Inflammatory macrophage (primary cell): ENCODE measurements at places on chromosomes 1 and 21.

GRCh38 chr21:29174607-29175013 lies 44.2 kb downstream of the MAP3K7CL start:
- DNase-seq = no peak

DNA sequence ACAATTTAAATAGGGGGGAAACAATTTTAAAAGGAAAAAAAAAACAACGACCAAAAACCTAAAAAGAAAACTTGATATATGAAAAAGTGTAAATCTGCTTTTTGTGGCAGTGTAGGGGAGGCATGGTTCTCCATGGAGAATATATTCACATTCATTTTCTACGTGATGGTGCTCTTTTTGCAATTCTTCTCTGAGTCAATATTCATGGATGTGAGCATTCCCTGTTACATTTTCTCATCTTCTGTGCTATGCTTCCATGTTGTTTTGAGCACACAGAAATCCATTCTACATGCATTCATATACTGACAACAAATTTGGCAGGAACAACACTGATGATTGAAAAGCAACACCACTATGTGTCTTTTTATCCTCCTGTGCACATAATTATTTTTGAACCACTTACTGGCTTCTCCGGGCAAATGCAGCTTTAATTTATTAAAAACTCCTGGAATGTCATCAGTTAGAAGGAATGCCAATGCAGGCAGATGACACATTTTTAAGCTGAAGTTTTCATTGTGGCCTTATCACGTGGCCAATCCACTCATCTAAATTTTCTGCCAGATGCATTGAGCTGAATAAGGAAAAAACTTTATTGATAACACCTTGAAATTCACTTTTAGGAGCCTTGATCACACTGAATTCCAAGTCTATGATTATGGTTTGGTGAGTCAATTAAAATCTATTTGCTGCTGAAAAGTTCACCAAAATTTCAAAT lies 590.6 kb downstream of the NUF2 start:
- DNase-seq = no peak

- DNase-seq = no peak
Measured at GRCh38 chr1:90414201-90414600, 302.9 kb downstream of the BARHL2 start.

- DNase-seq = no peak
Measured at GRCh38 chr1:102726417-102726816, 381.9 kb downstream of the COL11A1 start.

GRCh38 chr1:113946112-113946511 lies 17.0 kb downstream of the HIPK1 start:
- DNase-seq = no peak

DNA sequence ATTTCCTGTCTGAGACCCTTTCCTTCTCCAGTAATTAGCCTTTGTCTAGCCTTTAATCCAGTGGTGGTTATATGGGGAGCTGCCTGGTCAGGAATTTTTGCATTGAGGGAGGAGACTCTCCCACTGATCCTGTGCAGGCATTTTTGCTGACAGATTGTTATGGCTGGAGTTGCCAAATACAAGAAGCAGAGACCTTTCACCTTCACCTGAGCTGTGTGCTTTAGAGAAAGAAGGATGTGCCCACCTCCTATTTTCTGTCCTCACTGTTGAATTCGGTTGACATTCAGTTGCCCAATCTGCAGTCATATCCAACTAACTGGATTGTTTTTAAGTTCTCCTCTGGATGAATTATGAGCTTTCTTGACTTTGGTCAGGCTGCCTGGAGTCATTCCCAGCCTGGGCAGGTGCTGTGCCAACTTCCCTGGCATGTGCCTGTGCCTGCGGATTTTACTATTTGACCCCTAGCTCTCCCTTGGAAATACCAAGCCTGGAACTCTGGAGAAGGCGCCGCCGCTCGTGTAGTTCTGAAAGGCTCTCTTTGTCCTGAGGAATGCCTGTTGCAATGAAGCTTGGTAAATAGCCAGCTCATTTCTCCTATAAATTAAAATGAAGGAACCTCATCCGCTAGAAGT lies 143.9 kb downstream of the NOS1AP start:
- no peak for DNase-seq

DNA sequence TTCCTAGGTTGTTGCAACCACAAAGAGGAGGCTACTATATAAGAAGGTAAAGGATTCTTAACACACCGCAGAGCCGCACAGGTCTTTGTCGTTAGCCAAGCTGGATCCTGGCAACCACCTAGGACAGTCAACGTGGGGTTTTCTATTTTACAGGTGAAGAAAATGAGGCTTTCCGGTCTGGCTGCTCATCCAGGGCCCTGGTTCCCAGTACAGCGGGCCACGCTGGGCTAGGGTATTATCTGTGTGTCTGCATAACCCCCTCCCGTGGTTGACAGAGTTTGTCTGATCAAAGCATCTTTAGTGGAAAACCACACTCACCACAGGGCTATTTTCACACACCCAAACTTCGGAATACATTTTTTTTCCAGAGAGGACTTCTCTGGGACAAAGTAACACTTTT lies 39.0 kb upstream of the PDE9A start:
- DNase-seq = no peak

DNA sequence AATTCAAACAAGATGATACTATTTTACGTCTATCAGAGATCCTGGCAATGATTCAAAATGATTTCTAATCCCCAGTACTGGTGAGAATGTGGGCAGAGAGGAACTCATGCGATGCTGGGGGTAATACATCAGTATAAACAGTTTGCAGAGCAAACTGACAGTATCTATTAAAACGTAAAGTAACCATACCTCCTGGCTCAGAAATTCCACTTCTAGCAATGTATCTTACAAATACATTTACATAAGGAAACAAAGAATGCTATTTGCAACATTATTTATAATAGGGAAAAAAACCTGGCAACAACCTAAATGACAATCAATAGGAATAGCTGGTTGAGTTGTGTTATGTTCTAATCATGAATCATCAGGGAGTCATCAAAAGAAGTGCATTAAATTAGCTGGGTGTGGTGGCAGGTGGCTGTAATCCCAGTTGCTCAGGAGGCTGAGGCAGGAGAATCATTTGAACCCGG lies 15.9 kb downstream of the RCAN1 start:
- DNase-seq = no peak

DNA sequence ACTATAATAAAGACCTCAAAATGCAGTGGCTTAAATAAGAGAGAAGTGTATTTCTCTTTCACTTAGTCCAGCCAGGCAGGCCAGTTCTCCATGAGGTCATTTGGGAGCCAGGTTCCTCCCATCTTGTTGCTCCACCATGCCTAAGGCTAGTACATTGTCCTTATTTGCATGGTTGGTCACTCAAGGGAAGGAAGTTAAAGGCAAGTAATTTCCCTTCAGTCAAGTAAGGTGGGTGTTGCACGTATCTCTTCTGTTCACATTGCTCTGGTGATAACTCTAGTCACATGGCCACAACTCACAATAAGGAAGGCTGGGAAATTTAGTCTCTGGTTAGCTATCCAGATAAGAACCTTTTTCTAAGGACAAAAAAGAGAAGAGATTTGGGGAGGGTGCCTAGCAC lies 27.2 kb upstream of the TADA1 start:
- peak; percentile 92 for DNase-seq

- no peak for DNase-seq
Measured at GRCh38 chr1:178599745-178600144, 86.8 kb downstream of the TEX35 start.

GRCh38 chr1:28243685-28244311 lies 7.9 kb downstream of the ATP5IF1 start:
- no peak for DNase-seq

- DNase-seq = no peak
Measured at GRCh38 chr1:26900815-26901511, 696 bp upstream of the GPATCH3 start.

DNA sequence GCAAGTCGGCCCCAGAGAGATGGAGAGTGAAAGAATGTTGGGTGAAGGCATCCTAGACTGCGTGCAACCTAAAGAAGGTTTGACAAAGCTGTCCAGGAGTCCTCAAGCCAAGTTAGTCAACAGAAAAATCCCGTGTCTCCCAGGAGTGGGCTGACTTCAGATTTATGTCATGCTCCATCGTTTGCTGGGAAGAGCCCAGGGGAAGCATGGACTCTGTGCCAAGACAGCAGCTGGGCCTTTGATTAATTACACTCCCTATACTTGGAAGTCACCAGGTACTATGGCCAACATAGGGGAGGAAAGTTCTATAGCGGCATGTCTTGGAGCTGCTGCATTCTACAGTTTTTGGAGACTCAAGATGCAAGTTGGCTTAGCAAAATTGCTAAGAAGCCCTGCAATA lies 247.4 kb downstream of the KAZN start:
- DNase-seq = no peak

- no peak for DNase-seq
Measured at GRCh38 chr21:41759214-41759840, 7.5 kb downstream of the RIPK4 start.
